ENCODE measurements at places on chromosomes 5 and 9.
A peak's percentile ranks its signal among the peaks of the same experiment; 100 is the strongest.

- DNase-seq = no peak
Measured at GRCh38 chr5:136203303-136203922, 10.5 kb upstream of the SMIM32 start.

GRCh38 chr5:159765760-159766517 is 150.3 kb upstream of the ADRA1B start:
- DNase-seq = no peak

GRCh38 chr5:24510523-24510988 is 134.2 kb downstream of the CDH10 start:
- no peak for DNase-seq

DNA sequence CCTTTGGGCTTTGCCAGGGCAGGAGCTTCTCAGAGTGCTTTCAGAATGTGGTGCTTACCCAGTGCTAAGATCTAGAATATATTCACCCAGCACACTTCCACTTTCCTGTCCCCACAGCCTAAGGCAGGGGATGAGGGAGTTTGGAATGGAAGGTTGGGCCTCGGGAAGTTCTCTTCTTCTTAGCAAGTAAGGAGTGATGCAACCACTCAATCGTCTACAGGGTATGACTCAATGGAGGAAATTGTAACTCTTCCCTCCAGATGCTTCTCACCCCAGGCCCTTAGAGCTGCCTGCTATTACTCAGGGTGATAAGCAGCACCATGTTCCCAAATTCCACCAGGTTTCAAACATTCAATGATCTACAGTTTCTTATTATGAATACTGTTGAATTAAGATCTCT is 30.8 kb upstream of the AGGF1 start:
- peak; percentile 27 for DNase-seq

GRCh38 chr5:13985731-13986418 is 41.4 kb upstream of the DNAH5 start:
- no peak for DNase-seq

- DNase-seq = no peak
Measured at GRCh38 chr5:160296496-160296895, 15.9 kb downstream of the CCNJL start.

DNA sequence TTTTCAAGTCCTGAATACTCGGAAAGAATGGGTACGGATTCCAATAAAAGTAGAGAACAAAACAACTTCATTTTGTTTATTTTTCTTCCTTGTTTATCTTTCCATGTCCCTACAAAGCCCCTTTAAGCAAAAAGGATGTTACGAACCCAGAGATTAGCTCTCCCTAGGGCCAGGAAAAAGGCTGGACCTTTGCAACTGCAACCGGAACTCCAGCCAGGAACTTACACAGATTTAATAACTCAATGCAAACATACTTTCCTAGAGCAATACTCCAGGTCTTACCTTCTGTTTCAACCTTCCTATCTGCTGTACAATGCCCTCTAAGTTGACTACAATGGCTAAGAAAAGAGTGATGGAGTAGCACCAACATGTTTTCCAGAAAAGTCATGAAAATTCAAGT is 7.0 kb downstream of the DENND1A start:
- DNase-seq = no peak

DNA sequence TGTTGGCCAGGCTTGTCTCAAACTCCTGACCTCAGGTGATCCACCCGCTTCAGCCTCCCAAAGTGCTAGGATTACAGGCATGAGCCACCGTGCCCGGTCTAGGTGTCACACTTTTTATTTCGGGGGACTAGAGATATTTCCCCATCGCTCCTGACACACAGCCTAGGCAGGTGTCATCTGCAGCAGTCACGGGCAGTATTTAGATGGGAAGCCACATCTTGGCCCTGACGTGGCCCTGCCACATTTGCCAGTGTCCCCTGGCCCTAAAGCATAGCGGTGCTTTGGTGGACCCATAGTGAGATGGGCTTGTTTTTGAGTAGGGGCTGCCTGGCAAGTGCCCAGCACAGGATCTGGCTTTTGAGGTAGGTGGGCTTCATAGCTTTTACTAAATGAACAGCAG is 45.0 kb upstream of the LRRTM2 start:
- DNase-seq = no peak

- DNase-seq = no peak
Measured at GRCh38 chr5:58330781-58331180, 129.1 kb downstream of the PLK2 start.

DNA sequence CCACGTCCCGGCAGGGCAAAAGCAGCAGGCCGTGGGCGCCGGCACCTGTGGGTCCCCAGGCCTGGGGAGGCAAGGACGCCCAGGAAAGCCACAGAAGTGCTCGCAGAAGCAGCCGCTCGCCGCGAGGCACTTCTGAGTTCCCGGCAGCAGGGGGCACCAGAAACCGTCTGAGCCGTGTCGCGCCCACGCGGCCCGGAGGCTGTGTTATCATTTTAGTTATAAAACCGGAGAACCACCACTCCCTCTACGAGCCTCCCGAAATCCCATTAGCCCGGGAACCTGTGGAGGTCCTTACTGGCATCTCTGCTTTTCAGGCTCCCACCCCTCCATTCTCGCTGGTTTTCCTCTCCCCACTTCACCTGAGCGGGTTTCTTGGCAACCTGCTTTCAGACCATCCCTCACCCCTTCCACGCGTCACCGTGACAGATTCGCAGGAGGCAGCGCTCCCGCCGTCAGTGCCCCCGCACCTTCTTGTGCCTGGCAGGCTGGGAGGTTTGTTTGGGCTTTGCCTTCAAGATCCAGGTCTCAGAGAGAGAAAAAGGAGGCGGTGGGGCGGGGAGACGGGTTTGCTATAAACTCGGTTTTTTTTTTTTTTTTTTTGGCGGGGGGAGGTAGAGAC is 2.3 kb downstream of the GDNF start:
- DNase-seq = peak; percentile 85

DNA sequence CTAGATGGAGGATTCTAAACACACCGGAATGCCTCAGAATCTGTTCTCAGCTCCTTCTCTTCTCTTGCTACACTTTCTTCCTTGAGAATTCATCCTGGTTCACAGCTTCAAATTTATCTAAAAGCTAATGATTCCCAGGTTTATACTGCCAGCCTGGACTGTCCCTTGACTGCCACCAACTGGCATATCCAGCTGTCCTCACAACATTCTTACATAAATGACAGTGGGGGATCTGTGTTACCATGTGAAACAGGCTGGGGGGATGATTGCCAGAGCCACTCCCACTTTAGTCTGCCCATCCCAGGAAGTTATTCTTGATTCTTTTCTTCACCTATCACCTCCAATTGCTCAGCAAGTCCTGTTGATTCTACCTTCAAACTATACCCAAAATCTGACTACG is 27.2 kb upstream of the ZFR start:
- no peak for DNase-seq
